Naive thymus-derived CD8-positive, alpha-beta T cell (primary cell): ENCODE measurements at places on chromosomes 4 and X. TPM values are rescaled to one million over a fixed set of nuclear protein-coding genes. Genes with fewer than 3 reads are reported as not detected.

GRCh38 chrX:119407681-119408080 lies 8.5 kb downstream of the SLC25A43 start:
- no peak overlapping the region for H3K27ac ChIP-seq
- no peaks in the 10 kb centered on the region for H3K27me3 ChIP-seq
- no peak overlapping the region for H3K4me3 ChIP-seq
- no peaks in the 10 kb centered on the region for H3K36me3 ChIP-seq
- no peak for DNase-seq

- H3K36me3 ChIP-seq, result no peaks in the 10 kb centered on the region
- no peak overlapping the region for H3K4me3 ChIP-seq
- DNase-seq, result no peak
- no peaks in the 10 kb centered on the region for H3K27me3 ChIP-seq
Measured at GRCh38 chrX:84717343-84717742, 215.1 kb upstream of the HDX start.

DNA sequence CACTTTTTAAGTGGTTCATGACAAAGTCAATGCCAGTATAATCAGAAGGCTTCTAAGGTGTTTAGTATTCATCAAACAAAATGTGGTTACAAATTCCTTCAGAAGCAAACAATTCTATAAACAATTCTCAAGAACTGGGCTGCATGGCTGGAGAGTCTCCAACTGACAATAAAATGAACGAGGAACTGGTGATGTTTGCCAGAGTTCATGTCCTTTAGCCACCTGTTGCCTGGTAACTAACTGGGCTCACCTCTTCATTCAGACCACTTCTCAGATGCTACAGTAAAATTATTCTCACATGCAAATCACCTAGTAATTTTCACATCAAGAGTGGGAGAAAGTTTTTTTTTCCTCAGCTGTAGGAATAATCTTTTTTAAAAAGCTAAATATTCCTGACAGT lies 53.3 kb downstream of the CAMK2D start:
- peaks cover 22% of the 10 kb centered on the region for H3K4me1 ChIP-seq
- DNase-seq, result no peak
- H3K4me3 ChIP-seq, result no peak overlapping the region
- peak overlapping the region; percentile 47 for H3K27ac ChIP-seq

- H3K4me3 ChIP-seq, result no peak overlapping the region
- no peak for DNase-seq
- H3K36me3 ChIP-seq, result no peaks in the 10 kb centered on the region
- no peaks in the 10 kb centered on the region for H3K27me3 ChIP-seq
Measured at GRCh38 chr4:28565396-28565795, 1704.8 kb downstream of the STIM2 start.

- H3K27ac ChIP-seq, result peak overlapping the region; percentile 82
- H3K27me3 ChIP-seq, result peaks cover 4% of the 10 kb centered on the region
- no peaks in the 10 kb centered on the region for H3K36me3 ChIP-seq
Measured at GRCh38 chrX:150365990-150366911, 3.1 kb downstream of the MAMLD1 start.

- no peak for DNase-seq
- no peaks in the 10 kb centered on the region for H3K36me3 ChIP-seq
- H3K27me3 ChIP-seq, result peaks cover 10% of the 10 kb centered on the region
- H3K4me3 ChIP-seq, result no peak overlapping the region
Measured at GRCh38 chr4:53804719-53805118, 213.4 kb upstream of the LNX1 start.

- peaks cover 64% of the 10 kb centered on the region for H3K4me1 ChIP-seq
- H3K36me3 ChIP-seq, result peaks cover 43% of the 10 kb centered on the region
- H3K27ac ChIP-seq, result peak overlapping the region; percentile 98
Measured at GRCh38 chr4:82373486-82373815, 340 bp downstream of the HNRNPD start.

GRCh38 chrX:107014936-107015335 lies 14.9 kb upstream of the MORC4 start:
- DNase-seq, result no peak
- H3K4me1 ChIP-seq, result no peaks in the 10 kb centered on the region
- H3K27me3 ChIP-seq, result no peaks in the 10 kb centered on the region
- no peaks in the 10 kb centered on the region for H3K36me3 ChIP-seq

DNA sequence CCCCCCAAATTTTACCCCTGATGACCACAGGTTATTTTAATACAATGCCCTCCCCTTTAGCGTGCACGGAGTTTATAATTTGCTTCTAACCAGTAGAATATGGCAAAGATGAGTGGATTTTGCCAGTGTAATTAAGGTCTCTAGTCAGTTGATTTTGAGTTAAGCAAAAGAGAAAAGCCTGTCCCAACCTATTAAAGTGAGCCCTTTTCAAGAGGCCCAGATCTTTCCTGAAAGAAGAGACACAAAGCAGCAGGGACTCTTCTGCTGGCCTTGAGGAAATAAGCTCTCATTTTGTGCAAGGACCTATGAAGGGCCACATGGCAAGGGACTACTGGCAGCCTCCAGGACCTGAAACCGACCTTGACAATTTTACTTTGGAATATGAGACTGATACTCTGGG lies 61.9 kb upstream of the GABRG1 start:
- no peaks in the 10 kb centered on the region for H3K36me3 ChIP-seq
- no peak overlapping the region for H3K27ac ChIP-seq
- no peak overlapping the region for H3K4me3 ChIP-seq
- H3K27me3 ChIP-seq, result no peaks in the 10 kb centered on the region
- no peaks in the 10 kb centered on the region for H3K4me1 ChIP-seq

DNA sequence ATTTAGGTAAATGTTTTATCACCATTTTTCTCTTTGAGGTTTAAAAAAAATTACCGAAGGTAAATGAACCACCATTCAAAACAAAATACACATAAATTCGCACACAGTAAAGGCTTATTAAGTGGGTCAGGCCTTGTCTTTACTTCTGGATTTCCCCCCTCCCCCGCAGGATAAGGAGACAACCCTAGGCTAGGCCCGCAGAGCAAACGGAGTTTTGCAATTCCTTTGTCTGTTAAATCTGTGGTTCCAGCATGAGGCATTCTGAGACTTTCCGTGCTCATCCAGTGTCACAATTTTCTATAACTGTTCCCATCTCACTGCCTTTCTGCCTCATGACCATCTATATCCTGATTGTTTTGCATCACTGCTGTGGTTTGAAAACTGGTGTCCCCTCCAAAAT lies 307.4 kb downstream of the DCHS2 start:
- DNase-seq, result no peak
- H3K27me3 ChIP-seq, result peaks cover 6% of the 10 kb centered on the region
- no peak overlapping the region for H3K27ac ChIP-seq
- H3K4me3 ChIP-seq, result no peak overlapping the region

DNA sequence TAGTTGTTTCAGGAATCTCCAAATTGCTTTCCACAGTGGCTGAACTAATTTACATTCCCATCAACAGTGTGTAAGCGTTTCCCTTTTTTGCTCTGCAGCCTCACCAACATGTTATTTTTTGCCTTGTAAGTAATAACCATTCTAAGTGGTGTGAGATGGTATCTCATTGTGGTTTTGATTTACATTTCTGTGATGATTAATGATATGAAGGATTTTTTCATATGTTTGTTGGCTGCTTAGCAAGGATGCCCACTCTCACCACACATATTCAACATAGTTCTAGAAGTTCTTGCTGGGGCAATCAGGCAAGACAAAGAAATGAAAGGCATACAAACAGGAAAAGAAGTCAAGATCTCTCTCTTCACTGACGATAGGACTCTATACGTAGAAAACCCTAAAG lies 472.4 kb downstream of the ZNF674 start:
- no peaks in the 10 kb centered on the region for H3K4me1 ChIP-seq
- H3K27me3 ChIP-seq, result peaks cover 5% of the 10 kb centered on the region
- H3K4me3 ChIP-seq, result no peak overlapping the region
- DNase-seq, result no peak

DNA sequence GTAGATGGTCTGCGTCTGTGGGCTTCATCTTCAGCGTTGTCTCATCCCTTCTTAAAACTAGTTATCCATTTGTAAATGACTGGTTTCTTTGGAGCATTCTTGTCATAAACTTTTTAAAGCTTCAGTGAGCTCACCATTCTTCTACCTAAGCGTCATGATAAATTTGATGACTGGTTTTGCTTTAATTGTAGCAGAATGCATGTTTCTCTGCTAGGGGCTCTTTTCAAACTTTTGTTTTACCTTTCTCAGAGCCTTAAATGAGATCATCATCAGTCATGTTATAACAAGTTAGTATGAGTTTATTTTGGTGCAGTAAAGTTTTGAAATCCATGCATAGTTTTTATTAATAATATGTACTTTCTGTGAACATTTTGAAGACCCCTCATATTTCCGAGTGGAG lies 6.3 kb upstream of the ADGRL3 start:
- H3K36me3 ChIP-seq, result no peaks in the 10 kb centered on the region
- H3K4me1 ChIP-seq, result no peaks in the 10 kb centered on the region
- no peak overlapping the region for H3K4me3 ChIP-seq
- H3K27me3 ChIP-seq, result peaks cover 9% of the 10 kb centered on the region
- DNase-seq, result no peak

- H3K27me3 ChIP-seq, result no peaks in the 10 kb centered on the region
- H3K36me3 ChIP-seq, result peaks cover 7% of the 10 kb centered on the region
- H3K4me1 ChIP-seq, result peaks cover 6% of the 10 kb centered on the region
- H3K4me3 ChIP-seq, result no peak overlapping the region
- DNase-seq, result no peak
- H3K27ac ChIP-seq, result no peak overlapping the region
Measured at GRCh38 chr4:7783541-7783940, 156.1 kb downstream of the AFAP1 start.

GRCh38 chr4:37760840-37761239 lies 65.6 kb upstream of the PGM2 start:
- no peak overlapping the region for H3K4me3 ChIP-seq
- H3K36me3 ChIP-seq, result no peaks in the 10 kb centered on the region
- no peak for DNase-seq
- H3K27ac ChIP-seq, result no peak overlapping the region
- peaks cover 3% of the 10 kb centered on the region for H3K4me1 ChIP-seq
- H3K27me3 ChIP-seq, result no peaks in the 10 kb centered on the region

- DNase-seq, result no peak
- H3K27ac ChIP-seq, result no peak overlapping the region
- H3K4me1 ChIP-seq, result no peaks in the 10 kb centered on the region
- no peaks in the 10 kb centered on the region for H3K36me3 ChIP-seq
Measured at GRCh38 chr4:188879598-188879997, 740.4 kb downstream of the TRIML1 start.

GRCh38 chr4:68272380-68272779 lies 26.9 kb upstream of the TMPRSS11B start:
- peaks cover 19% of the 10 kb centered on the region for H3K27me3 ChIP-seq
- peak; percentile 0 for DNase-seq
- no peak overlapping the region for H3K4me3 ChIP-seq
- no peaks in the 10 kb centered on the region for H3K36me3 ChIP-seq
- H3K27ac ChIP-seq, result no peak overlapping the region
- no peaks in the 10 kb centered on the region for H3K4me1 ChIP-seq

CENPVL1 gene
- not detected for total RNA-seq

FHDC1 gene
- total RNA-seq, result 0.27 TPM

APLN gene
- total RNA-seq, result not detected

TENT5D gene
- not detected for total RNA-seq

NBDY gene
- total RNA-seq, result 30.9 TPM

KDR gene
- not detected for total RNA-seq

ASMTL gene
- 27.2 TPM for total RNA-seq

PLP1 gene
- total RNA-seq, result not detected

CXCL1 gene
- not detected for total RNA-seq
